ENCODE measurements at places on chromosomes 3 and 15. TPM values are rescaled to one million over a fixed set of nuclear protein-coding genes. Genes with fewer than 3 reads are reported as not detected.

DNA sequence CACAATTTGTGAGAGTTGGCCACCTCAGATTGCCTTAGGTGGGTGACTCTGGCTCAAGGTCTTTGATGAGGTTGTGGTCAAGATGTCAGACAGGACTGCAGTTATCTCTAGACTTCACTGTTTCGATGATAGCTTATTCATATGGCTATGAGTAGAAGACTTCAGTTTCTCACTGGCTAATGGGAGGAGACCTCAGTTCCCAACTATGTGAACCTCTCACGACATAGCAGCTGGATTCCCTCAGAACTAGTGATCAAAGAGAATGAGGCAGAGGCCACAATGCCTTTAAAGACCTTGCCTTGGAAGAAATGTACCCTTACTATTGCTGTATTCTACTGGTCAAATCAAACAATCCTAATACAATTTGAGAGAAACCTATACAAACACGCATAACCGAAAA is 607.5 kb upstream of the ROBO2 start:
- DNase-seq, result no peak
- H3K27me3 ChIP-seq, result no peaks in the 10 kb centered on the region
- H3K27ac ChIP-seq, result no peak overlapping the region

The TF gene
- total RNA-seq, result 0.02 TPM

GRCh38 chr15:36090286-36090946 is 489.0 kb upstream of the CDIN1 start:
- H3K4me3 ChIP-seq, result no peak overlapping the region
- no peaks in the 10 kb centered on the region for H3K27me3 ChIP-seq
- H3K4me1 ChIP-seq, result no peaks in the 10 kb centered on the region
- H3K36me3 ChIP-seq, result no peaks in the 10 kb centered on the region
- DNase-seq, result no peak
- H3K27ac ChIP-seq, result no peak overlapping the region

The TMEM40 gene
- total RNA-seq, result not detected

DNA sequence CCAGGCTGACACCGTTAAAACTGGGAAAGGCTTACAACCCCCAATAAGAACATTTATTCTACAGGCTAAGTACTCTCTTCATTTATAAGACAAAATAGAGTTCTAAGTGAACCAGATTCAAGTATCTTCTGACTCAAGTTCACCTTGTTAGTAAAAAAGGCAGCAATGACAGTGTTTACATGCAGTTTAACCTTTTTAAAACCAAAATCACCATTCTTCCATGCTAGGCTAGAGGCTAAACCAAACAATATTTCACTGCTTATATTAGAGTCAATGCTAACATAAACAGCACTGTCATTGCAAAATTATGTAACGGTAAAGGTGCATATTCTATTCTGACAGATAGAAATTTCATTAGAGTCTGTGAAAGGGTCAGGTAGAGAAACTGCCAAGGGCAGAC is 118.0 kb downstream of the FBN1 start:
- no peak overlapping the region for H3K4me3 ChIP-seq
- H3K27ac ChIP-seq, result no peak overlapping the region
- no peaks in the 10 kb centered on the region for H3K27me3 ChIP-seq
- DNase-seq, result no peak

The ADAMTSL3 gene
- not detected for total RNA-seq

GRCh38 chr3:29335438-29335837 is 54.6 kb downstream of the RBMS3 start:
- no peaks in the 10 kb centered on the region for H3K4me1 ChIP-seq
- no peak overlapping the region for H3K4me3 ChIP-seq
- H3K27ac ChIP-seq, result no peak overlapping the region

- H3K36me3 ChIP-seq, result no peaks in the 10 kb centered on the region
- H3K27ac ChIP-seq, result no peak overlapping the region
These were observed 109.6 kb upstream of the RBMS3 start for GRCh38 chr3:29171043-29171990.

- peaks cover 11% of the 10 kb centered on the region for H3K27me3 ChIP-seq
- H3K4me3 ChIP-seq, result no peak overlapping the region
- H3K27ac ChIP-seq, result no peak overlapping the region
- DNase-seq, result no peak
These were observed 14.9 kb downstream of the GRAMD2A start for GRCh38 chr15:72182673-72183072.

Measured in CD8-positive, alpha-beta memory T cell (primary cell).